ENCODE measurements at places on chromosomes 6 and 20.

GRCh38 chr6:32973144-32974015 is 5.0 kb downstream of the BRD2 start:
- peak; percentile 78 for DNase-seq

- no peak for DNase-seq
Observed at GRCh38 chr6:72711731-72712130, 89.9 kb downstream of the KCNQ5 start.

- DNase-seq, result no peak
Observed at GRCh38 chr6:170032197-170032596, 258.7 kb downstream of the DLL1 start.

DNA sequence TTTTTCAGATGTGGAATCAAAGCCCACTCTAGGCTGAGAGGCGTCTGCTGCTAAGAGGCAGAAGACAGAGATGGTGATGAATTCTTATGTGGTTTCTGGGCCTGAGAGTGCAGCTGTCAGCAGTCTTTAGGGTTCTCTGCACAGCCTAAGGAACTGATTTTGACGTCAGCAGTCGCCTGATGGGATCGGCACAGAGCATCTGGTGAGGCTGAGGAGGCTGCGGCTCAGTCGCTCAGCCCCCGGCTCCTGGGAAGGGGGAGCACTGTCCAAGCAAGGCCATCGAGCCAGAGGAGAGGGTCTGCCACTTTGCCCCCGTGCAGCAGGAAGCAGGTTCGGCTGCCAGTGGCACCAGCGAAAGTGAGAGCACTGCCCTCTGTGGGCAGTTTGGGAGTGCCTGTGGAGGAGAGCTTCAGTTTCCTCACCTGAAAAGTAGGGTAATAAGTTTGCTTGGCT is 92.5 kb downstream of the TCP11 start:
- DNase-seq, result peak; percentile 25

DNA sequence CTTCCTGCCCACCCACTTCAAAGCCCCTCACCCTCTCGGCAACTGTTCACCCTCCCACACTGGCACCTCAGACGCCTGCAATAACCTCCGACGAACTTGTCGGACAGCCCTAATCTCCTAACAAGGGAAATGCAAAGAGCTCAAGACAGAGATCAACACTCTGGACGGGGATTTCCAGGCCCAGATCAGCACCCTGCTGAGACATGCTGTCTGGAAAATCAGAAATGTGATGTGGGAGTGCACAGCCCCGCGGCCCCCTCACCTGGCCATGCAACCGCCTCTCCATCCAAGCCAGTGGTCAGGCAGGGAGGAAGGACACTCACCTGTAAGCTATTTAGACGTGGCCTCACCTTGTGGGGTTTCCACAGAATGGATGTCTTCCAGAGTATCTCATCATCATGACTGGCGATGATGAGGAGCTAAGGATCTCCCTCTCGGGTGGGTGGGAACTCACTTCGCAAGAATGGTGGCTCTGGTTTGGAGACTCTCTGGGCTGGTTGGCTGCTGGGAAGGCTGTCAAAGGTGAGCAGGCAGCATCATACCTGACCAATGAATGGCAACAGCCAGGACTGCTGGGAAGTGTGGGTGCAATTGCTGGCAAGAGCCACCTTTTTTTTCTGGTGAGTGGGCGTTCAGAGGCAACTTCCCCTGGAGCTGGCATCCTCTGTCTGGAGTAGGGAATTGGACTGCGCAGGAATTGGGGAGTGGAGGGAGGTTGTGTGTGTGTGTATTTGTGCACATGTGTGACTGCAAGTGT is 28.1 kb upstream of the ADTRP start:
- no peak for DNase-seq

GRCh38 chr6:141492521-141493284 is 640.0 kb upstream of the GJE1 start:
- no peak for DNase-seq

- no peak for DNase-seq
Observed at GRCh38 chr6:57324538-57324937, 7.1 kb downstream of the PRIM2 start.

DNA sequence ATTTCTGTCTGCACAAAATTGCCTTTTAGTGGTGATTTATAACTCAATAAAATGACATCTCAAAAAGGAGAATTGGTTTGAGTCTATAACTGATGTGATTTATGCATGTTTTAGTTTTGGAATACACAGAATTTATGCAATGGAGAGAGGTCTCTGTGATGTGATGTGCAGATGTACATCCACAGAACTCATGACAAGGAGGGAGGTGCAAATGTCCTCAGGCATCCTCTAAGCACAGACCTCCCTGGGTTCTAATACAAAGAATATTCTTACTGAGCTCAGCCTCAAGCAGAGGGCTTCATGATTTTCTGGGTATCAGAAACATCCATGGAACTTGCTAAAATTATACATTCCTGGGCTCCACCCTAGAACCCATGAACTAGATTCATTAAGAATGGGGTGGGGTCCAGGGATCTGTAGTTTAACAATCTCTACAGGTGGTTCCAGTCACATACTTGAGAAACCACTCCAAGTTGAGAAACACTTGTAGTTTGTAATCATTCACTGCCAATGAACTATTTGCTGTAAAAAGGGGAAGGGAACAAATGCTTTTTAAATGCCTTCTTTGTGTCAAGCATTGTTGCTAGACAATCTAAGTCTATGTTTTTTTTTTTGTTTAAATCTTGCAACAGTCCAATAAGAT is 60.2 kb upstream of the NEDD9 start:
- DNase-seq, result no peak

DNA sequence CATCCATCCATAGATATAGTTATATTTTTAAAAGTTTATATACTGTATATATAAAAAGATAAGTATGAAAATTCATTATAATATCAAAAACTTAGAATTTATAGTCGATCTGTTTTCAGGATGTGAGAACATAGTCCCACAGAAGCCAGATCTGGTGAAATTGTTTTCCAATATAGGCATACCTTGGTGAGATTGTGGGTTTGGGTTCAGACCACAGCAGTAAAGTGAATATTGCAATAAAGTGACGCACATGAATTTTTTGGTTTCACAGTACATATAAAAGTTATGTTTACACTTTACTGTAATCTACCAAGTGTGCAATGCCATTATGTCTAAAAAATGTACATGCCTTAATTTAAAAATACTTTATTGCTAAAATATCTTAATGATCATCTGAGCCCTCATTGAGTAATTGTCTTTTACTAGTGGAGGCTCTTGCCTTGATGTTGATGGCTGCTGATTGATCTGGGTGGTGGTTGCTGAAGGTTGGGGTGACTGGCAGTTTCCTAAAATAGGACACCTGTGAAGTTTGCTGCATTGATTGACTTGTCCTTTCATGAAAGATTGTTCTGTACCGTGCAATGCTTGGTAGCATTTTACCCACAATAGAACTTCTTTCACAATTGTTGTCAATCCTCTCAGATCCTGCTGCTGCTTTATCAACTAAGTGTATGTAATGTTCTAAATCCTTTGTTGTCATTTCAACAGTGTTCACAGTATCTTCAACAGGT is 29.8 kb downstream of the AIG1 start:
- no peak for DNase-seq

DNA sequence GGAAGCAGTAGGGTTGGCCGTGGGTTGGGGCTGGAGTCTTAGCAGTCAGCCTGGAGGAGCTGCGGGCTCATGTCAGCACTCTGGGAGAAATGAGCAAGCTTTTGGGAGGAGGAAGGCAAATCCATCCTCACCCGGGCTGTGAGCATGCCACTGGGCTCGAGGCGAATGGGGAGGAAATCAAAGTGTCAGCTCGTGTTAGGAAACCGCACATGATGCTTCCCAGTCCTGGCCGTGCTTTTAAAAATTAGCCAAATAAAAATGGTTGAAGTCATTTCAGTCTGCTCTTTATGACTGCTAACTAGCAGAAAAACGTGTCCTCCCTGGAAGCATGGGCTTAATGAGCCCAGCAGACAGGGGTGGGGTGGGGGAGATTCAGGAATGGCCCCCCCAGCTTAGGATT is 98.1 kb downstream of the NFATC2 start:
- no peak for DNase-seq

DNA sequence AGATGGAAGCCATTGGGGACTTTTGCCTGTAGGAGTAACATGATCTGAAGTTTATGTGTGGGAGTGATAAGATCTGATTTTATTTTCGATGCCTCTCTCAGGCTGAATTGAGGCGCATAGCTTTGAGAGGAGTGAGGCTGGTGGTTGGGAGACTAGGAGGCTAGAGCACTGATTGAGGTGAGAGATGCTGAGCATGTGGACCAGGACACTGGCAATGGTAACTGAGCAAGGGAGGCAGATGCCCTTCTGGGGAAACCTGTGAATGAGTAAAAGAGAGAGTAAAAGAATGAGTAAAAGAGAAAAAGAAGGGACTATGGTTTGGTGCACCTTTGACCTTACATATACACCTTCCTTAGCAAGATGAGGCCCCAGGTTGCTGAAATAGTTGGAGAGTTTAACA is 3.0 kb downstream of the RRP36 start:
- no peak for DNase-seq

GRCh38 chr6:140857739-140858380 is 1274.9 kb upstream of the GJE1 start:
- DNase-seq, result no peak

DNA sequence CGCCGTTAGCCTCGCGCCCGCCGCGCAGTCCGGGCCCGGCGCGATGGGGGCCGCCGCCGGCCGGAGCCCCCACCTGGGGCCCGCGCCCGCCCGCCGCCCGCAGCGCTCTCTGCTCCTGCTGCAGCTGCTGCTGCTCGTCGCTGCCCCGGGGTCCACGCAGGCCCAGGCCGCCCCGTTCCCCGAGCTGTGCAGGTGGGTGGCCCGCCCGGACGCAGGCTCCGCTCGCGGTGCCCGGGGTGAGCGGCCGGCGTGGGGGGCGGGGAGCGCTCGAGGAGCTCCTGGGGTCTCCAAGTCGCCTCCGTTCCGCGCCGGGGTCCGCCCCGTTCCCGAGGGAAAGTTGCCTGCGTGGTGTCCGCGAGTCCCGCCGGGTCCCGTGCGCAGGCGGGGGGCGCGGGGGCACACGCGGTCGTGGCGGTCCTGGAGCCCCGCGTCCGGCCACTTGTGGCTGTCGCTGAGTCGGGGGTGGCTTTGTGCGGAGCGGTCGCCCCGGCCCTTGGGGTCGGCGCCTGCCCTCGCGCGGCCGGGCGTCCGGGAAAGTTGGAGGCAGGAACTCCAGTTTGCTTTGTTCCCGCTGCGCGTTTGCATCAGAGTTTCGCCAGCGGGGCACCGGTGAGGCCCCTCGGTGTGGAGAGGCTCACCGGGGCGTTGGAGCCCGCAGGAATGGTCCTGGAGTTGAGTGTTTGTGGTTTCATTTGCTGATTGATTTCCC is 476 bp downstream of the IGF2R start:
- no peak for DNase-seq

DNA sequence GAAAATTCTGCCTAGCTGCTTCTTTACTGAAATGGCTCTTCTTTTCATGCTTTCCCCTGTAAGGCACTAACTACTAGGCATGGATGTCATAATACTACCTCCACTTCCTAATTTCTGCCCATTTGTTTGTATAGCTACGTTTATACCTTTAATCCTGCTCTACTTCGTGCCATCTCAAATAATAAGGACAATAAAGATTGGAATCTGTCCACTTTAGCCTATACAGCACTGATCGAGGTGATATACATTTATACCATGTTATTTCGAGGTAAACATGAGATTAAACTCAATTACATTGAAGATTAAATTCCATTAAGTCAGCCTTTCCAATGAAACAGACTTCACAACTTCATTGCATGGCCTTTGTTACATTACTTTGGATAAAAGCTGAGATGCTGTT is 390.6 kb upstream of the MARCKS start:
- no peak for DNase-seq

DNA sequence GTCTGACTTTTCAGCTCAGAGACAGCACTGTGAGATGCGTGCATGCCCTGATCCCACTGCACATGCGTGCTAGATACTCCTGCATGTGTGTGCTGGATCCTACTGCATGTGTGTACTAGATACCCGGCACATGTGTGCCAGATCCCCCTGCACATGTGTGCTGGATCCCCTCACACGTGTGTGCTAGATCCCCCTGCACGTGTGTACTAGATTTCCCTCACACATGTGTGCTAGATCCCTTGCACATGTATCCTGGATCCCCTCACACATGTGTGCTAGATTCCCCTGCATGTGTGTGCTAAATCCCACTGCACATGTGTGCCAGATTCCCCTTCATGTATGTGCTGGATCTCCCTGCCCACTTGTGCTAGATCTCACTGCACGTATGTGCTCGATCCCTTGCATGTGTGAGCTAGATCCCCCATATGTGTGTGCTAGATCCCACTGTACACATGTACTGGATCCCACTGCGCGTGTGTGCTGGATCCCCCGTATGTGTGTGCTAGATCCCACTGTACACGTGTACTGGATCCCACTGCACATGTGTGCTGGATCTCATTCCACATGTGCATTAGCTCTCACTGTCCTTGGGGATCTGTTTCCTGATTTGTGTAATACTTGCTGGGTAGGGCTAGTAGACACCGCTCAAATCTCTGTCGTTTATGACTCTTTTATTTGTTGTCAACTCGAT is 214.6 kb downstream of the SMOC2 start:
- DNase-seq, result no peak

GRCh38 chr6:14146506-14147096 is 29.0 kb downstream of the CD83 start:
- no peak for DNase-seq

- DNase-seq, result no peak
Observed at GRCh38 chr6:326896-327537, 34.7 kb downstream of the DUSP22 start.

- no peak for DNase-seq
Observed at GRCh38 chr20:316316-317068, 8.9 kb upstream of the SOX12 start.

GRCh38 chr6:83354747-83355146 is 76.1 kb downstream of the ME1 start:
- DNase-seq, result no peak

All from CD4-positive, alpha-beta T cell treated with Interleukin-1 beta for 1 hour (primary cell).